GM12891 (cell line): ENCODE measurements at places on chromosomes 11 and 22.

DNA sequence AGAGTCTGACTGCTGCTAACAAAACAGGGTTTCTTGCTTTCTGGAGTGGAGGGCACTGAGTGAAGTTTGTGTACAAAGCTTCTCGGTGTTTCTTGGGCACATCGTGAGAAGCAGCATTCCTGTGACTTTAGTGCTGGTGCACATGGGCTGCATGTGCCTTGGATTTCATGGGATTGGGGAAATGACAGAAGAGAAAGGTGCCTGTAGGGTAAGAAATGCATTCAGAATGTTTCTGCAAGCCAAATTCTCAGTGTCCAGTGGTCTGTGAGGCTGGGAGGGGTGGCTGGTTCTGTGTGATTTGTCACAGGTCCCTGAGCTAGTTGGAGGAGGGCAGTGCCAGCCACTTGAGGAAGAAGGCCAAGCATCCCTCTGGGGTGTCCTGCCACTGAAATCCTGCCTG is 404.2 kb upstream of the NARS2 start:
- DNase-seq: no peak

DNA sequence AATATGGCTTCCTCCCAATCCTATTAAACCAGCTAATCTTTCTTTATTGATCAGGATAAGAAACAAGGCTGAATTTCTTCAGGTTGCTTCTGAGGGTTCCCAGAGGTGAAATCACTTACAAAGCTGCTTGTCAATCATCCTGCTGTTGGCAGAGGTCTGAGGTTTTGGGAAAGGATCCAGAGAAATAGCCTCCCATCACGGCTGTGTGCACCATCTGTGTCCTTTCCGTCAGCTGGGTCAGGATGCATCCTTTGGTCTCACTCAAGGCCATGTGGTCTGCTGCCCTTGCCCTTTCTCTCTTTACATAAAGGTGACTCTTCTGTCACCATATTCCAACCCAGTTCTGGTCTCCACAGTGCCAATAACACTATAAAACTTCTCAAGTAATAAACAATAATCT is 113.4 kb upstream of the TEAD1 start:
- DNase-seq: no peak

DNA sequence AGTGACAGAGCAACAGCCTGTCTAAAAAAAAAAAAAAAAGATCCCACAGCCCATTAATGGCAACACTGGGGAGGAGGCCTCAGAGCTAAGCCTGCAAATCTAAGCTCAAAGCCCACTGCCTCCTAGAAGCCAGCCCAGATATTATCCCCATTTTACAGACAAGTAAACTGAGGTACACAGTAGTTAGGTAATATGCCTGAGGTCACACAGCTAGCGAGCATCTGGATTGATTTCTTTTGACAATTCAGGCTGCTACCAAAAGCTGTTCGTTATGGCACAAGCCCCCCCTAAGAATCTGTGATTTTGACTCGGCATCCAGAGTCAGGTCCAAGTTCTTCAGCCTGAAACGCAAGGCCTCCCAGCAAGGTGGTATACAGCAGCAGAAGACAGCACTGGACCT is 13.7 kb downstream of the ELFN2 start:
- DNase-seq: no peak

GRCh38 chr11:2443881-2444820 is at the start of gene TRPM5:
Gene TRPM5, minus strand, starts transcription at chr11:2444514. Its CDS starts 21,478 bp downstream, at chr11:2423036.
- DNase-seq: no peak

DNA sequence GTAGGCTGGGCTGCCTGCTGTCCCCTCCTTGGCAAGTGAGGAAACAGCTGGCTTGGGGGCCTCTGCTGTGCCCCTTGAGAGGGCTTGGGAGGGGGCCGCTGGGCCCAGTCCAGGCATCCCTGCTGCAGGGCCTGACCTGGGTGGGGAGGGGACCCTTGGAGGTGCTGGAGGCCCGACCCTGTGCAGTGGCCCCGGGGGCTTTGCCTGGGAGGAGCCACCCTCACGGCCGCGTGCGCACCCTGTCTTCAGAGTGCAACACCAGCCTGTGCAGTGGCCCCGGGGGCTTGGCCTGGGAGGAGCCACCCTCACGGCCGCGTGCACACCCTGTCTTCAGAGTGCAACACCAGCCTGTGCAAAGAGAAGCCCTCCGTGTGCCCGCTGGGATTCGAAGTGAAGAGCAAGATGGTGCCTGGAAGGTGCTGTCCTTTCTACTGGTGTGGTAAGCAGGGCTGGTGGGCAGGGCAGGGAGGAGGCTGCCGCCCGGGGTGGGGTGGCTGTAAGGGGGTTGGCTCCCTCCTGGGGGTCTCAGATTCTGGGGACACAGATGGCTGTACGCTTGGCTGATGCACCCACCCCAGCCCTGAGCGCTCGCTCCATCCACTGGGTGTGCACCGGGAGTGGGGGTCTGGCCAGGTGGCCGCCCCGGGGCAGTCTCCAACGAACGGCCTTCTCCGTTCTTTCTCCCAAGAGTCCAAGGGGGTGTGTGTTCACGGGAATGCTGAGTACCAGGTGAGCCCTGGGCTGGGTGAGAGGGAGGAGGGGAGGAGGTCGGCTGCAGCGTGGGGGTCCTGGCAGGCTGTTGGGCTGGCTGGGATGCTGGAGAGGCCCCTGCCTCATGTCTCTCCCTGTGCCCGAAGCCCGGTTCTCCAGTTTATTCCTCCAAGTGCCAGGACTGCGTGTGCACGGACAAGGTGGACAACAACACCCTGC is 32.9 kb downstream of the MUC2 start:
- no peak for DNase-seq
